Activated CD4-positive, alpha-beta T cell treated with anti-CD3 and anti-CD28 coated beads, Interleukin-2, amount 10 ng/mL, durations not matched to agents 24 days and 14 days (primary cell): ENCODE measurements at places on chromosomes 7 and 10. TPM values are rescaled to one million over a fixed set of nuclear protein-coding genes. Genes with fewer than 3 reads are reported as not detected.

GRCh38 chr10:78349165-78349516 lies 315.5 kb downstream of the RPS24 start:
- H3K27me3 ChIP-seq = peaks cover 6% of the 10 kb centered on the region
- H3K4me3 ChIP-seq = no peak overlapping the region

DNA sequence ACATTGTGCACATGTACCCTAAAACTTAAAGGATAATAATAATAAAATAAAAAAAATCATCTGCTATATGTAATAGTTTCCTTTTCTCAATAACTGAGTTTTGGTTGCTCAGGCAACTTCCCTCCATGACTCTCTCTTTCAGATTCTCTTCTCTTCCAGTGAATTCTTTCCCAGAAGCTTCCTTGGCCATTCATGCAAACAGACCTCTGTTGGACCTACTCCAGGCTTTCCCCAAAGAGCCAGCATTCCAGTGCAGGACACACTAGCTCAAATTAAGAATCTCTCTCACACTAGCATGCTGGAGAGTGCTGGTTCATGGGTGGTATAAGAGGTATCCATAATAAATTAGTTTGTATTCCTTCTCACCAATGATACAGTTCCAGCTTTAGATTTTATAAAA lies 31.0 kb upstream of the ZEB1 start:
- peaks cover 6% of the 10 kb centered on the region for H3K27me3 ChIP-seq
- DNase-seq = no peak
- peaks cover 2% of the 10 kb centered on the region for H3K4me1 ChIP-seq
- no peaks in the 10 kb centered on the region for H3K36me3 ChIP-seq
- no peak overlapping the region for H3K27ac ChIP-seq

DNA sequence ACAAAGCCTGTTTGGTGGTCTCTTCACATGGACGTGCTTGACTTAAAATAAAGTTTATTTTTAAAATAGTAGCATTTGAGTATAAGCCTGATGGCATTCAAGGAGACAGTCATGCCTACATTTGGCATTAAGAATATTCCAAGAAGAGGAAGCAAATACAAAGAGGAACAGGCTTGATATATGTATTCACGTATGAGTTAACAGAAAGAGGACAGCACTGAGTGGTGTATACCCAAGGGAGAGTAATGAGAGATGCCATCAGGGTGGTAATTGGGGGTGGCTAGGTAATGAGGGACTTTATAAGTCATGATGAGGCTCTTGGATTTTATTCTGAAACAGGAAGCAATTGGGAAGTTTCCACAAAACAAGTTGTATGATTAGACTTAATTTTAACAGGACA lies 363.3 kb downstream of the SEMA3D start:
- no peak for DNase-seq
- H3K27ac ChIP-seq = no peak overlapping the region
- no peak overlapping the region for H3K4me3 ChIP-seq
- H3K36me3 ChIP-seq = no peaks in the 10 kb centered on the region
- no peaks in the 10 kb centered on the region for H3K27me3 ChIP-seq
- H3K4me1 ChIP-seq = no peaks in the 10 kb centered on the region

GRCh38 chr10:72184156-72184555 lies 31.7 kb upstream of the ANAPC16 start:
- peaks cover 5% of the 10 kb centered on the region for H3K4me1 ChIP-seq
- H3K27me3 ChIP-seq = no peaks in the 10 kb centered on the region
- no peak for DNase-seq
- H3K4me3 ChIP-seq = no peak overlapping the region

LLCFC1 gene
- total RNA-seq = not detected in 2 replicates
